Type B pancreatic cell (in vitro differentiated cells): ENCODE measurements at places on chromosomes 3 and 15. TPM values are rescaled to one million over a fixed set of nuclear protein-coding genes. Genes with fewer than 3 reads are reported as not detected.

DNA sequence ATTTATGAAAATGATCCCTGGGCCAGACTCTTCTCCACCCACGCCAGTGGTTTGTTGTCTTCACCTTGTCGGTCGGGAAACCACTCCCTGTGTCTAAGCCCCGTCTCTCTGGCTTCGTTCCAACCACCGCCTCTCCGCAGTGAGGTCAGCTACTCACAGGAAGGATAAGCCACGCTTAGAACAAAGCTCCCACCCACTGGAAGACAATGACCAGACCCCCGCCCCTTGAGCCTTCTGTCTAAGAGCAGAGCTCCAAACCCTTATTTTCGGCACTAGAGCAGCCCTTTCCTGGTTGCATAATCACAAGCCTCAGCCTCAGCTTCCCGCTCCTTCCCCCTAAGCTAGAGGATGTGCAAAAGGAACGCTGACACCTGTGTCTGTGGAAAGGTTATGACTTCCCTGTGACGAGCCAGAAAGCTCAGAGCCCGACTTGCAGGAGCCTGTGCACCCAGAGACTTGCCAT lies 114.9 kb upstream of the MEF2A start:
- no peaks in the 10 kb centered on the region for H3K27me3 ChIP-seq
- no peaks in the 10 kb centered on the region for H3K36me3 ChIP-seq
- H3K4me1 ChIP-seq = peaks cover 11% of the 10 kb centered on the region
- DNase-seq = no peak

GRCh38 chr3:101809178-101810021 lies 30.4 kb downstream of the NXPE3 start:
- DNase-seq = no peak
- no peaks in the 10 kb centered on the region for H3K27me3 ChIP-seq
- peaks cover 24% of the 10 kb centered on the region for H3K4me1 ChIP-seq
- no peak overlapping the region for H3K27ac ChIP-seq
- peaks cover 3% of the 10 kb centered on the region for H3K36me3 ChIP-seq

DVL3 gene
- total RNA-seq = 70.8 and 84.8 TPM in 2 replicates

GRCh38 chr3:59261009-59261408 lies 211.2 kb upstream of the CFAP20DC start:
- H3K36me3 ChIP-seq = no peaks in the 10 kb centered on the region
- peaks cover 19% of the 10 kb centered on the region for H3K27me3 ChIP-seq
- no peak overlapping the region for H3K27ac ChIP-seq
- H3K4me3 ChIP-seq = no peak overlapping the region
- H3K4me1 ChIP-seq = no peaks in the 10 kb centered on the region

CFAP20DC gene
- 4.7 and 5.2 TPM in 2 replicates for total RNA-seq

- DNase-seq = no peak
- peak overlapping the region; percentile 74 for H3K4me3 ChIP-seq
- H3K27me3 ChIP-seq = no peaks in the 10 kb centered on the region
- peaks cover 12% of the 10 kb centered on the region for H3K4me1 ChIP-seq
- peaks cover 4% of the 10 kb centered on the region for H3K36me3 ChIP-seq
- H3K27ac ChIP-seq = peak overlapping the region; percentile 88
These were observed 1.7 kb upstream of the VPS18 start for GRCh38 chr15:40892447-40893012.

CCNB2 gene
- 24.6 and 63.0 TPM in 2 replicates for total RNA-seq

DNA sequence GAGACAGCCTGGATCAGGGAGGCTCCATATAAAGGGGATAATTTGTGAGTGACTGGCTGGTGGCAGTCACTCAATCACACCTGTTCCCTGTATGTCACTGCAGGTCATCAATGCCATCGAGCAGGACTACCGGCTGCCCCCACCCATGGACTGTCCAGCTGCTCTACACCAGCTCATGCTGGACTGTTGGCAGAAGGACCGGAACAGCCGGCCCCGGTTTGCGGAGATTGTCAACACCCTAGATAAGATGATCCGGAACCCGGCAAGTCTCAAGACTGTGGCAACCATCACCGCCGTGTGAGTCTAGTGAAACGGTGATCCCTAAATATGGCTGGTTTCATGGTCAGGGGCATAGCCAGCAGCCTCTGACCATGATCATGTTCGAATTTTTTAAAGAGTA lies 453.2 kb downstream of the EPHB1 start:
- H3K27ac ChIP-seq = no peak overlapping the region
- no peak overlapping the region for H3K4me3 ChIP-seq
- H3K27me3 ChIP-seq = peaks cover 2% of the 10 kb centered on the region
- no peaks in the 10 kb centered on the region for H3K36me3 ChIP-seq
- no peaks in the 10 kb centered on the region for H3K4me1 ChIP-seq

DNA sequence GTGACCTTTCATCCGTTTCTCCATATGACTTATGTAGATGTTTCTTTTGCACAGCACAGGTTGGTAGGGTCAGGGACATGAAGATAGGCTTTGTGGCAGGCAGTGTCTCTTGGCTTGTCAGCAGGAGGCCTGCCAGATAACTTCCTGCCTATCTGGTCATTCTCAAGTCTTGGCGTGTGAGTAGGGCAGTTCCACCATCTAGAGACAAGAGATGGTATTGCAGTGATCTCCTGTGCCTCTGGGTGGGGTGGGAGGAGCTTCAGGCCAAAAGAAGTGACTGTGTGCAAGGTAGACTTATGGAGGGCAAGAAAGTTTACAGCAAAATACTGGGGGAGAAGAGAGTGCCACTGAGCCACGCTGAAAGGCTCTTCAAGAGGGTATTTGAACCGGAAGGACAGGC lies 11.0 kb downstream of the TEX264 start:
- peaks cover 11% of the 10 kb centered on the region for H3K4me1 ChIP-seq
- H3K27me3 ChIP-seq = no peaks in the 10 kb centered on the region
- H3K36me3 ChIP-seq = peaks cover 12% of the 10 kb centered on the region

RFX7 gene
- 29.3 and 39.2 TPM in 2 replicates for total RNA-seq
